Left forelimb (tissue), 1 donor: ENCODE measurements at places on chromosomes 7 and 10.

DNA sequence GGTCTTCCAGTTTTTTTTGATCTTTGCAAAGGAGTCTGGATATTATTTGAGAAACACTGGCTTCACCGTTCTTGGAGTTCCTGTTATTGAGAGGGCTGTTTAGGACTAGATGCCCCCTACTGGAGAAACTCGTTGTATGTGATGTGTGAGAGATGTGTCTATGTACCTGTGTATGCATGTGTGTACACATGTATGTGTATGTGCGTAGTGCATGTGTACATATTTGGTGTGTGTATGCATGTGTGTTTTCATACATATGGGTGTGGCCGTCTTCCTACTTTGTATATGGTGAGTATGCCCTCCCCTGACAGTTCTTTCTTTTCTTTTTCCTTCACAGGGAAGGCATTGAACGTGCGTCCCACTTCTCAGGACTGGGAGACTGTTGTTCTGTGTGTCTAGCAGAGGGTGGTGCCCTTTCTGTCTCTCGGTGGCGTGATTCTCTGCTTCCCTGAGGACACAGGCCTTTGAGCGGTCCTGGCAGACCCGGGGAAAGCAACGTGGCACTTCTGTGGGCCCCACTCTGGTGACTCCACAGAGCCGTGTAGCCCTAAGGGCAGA, 3.0 kb upstream of the CALHM3 start:
- no peak for DNase-seq

DNA sequence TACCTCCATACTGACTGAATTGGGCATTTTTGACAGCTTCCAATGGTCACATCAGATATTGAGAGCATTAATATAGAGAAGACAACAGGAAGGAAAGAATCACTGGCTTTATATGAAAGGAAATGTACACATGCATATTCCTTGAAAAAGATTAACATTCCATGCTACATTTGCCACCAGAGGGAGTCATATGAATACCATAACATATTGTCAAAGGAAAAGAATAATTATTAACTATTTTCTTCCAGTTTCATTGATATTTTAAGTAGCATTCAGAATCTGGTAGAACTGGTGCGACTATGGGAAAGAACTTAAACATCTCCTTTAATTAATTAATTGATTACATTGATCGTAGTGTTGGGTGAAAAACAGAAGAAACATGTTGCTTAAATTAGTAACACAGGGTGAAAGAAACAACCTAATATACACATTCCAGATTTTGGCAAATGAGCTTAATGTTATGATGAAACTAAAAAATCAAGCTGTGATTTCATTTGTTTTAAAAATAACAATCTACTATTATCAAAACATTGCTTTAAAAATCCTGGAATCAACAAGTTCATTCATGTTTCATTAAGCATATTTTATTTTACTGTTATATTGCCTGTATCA, 71.5 kb downstream of the GPR85 start:
- DNase-seq = no peak

DNA sequence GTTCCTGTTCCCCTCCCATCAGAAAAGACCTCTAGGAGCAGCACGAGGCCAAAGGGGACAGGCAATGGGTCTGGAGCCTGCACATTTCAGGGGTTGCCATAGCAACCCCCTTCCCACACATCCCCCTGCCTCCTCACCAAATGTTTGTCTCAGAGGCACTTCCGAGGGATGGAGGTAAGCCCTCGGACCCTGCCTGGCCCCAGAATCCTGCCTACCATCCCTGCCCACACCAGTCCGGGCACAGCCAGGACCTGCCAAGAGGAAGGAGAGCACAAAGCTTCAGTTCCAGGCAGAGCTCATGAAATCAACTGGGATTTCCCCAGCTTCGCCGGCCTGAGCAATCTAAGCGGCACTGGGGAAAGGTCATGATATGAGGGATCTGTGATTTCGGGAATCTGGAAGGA, 175.0 kb upstream of the PLXNA4 start:
- no peak for DNase-seq

DNA sequence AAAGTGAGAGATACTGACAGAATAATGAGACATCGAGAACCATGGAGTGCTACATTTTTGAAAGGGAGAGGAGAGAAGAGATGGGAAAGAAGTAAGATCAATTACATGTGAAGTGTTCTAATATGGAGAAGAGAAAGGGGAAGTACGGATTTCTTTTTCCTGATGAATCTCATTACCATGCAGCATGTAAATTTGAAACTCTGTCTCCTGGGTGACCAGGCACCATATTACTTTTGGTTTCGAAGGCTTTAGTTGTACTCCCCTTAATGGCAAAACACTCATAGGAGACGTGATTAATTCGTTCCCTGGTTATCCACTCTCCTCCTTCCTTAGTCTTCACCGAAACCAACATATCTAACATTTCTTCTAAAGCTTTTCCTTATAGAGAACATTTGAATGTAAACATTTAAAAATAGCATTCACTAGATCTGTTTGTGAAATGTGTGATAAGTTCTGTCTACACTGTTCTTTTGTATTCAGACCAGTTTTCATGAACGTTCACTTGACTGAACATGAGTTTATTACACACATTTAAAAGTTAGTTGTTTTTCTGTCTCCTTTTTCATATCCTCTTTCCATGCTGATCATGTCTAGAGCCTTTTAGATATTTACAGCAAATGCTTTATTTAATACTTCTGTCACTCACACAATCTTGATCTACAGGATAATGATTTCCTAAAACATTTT, 80.2 kb upstream of the MSRB2 start:
- no peak for DNase-seq

DNA sequence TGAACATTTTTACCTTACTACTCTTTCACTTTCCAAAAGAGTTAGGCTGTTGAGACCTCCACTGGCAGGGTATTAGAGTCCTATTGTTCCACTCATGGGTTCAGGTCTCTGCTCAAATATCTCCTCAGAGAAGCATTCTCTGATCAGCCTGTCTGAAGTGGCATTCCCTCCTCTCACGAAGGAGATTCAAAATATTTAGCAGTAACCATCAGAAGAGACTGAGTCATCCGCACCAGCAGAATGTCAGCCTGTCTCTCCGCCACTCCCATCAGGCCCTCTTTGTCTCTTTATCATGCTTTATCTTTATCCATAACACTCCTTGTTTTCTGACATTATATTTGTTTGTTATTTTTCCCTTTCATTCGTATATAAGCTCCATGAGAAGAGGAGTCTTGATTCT, 79.1 kb downstream of the AASS start:
- no peak for DNase-seq

DNA sequence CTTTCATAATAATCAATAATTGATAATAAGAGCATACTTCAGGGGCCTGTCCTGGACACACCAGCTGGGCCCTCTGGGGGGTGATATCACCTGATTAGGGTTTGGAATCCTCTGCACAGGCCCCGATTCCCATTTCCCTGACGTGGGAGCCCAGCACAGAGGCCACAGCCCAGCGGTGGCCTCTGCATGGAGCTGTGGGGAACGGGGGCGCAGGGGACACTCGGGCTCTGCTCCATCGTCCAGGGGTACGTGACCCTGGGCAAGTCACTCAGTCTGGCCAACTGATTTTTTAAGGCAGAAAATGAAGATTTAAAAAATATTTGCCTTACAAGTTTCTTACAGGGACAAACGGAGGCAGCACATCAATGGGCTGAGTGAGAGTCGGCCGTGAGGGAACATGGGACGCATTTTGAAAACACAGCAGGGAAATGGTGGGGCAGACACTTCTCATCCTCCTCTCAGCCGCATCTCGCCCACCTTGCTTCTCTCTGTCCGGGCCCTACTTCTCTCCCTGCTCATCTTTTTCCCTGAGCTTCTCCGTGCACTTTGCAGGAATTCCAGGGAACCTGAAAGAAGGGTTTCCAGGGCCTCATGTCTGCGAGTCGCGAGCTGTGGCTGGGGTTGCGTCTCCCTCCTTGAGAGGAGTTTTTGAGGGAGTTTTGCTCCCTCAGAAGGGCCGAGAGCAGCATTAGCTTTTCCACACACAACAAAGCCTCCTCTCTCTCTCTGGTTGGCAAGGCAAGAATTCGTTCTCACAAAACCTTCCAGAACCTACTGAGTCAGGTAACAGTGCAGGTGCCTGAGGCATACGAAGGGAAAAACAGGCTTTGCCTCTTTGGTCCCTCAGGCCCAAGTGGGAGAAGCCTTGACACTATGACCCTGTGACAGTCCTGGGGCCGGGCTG, 312.0 kb downstream of the WDR37 start:
- DNase-seq = peak; percentile 38

GRCh38 chr7:111089822-111090426, 1.0 kb upstream of the LRRN3 start:
- DNase-seq = no peak

- DNase-seq = peak; percentile 66
These were observed 1.2 kb downstream of the HOXA11 start for GRCh38 chr7:27183682-27184336.

GRCh38 chr10:33085313-33085833, 127.3 kb upstream of the ITGB1 start:
- no peak for DNase-seq

DNA sequence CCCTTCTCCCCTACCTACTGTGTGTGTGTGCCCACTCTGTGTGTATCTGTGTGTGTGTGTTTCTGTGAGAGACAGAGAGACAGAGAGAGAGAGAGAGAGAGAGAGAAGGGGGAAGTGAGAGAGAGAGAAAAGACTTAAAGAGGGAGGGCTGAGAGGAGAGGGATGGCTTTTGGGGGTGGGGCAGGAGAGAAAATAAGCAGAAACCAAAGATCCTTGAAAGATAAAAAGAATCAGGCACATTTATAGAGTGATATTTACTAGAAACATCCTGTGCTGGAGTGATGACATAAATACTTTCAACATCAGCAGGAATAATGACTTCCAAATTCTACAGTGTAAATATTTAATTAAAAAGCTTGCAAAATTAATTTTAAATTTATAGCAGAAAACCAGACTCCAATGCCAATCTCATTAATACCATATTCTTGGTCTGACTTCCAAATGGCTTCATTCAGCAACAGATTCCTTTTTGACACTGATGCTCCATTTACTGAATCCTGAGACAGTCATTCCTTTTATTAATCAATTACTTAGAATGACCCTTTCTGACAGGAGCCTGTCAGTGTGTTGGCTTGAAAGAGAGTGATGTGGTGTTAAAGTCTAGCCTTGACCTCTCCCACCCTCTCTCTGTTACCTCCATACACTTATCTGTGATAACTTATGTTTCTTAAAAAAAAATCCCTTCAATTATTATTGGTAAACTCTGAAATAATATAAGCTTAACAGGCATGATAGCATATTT, 41.7 kb upstream of the WNT2 start:
- DNase-seq = no peak
